ENCODE measurements at places on chromosomes 5 and 9. TPM values are rescaled to one million over a fixed set of nuclear protein-coding genes. Genes with fewer than 3 reads are reported as not detected.

BHMT2 gene
- polyA plus RNA-seq, result 18.4 TPM

ZBED3 gene
- polyA plus RNA-seq, result 4.3 TPM

MEIKIN gene
- 0.29 TPM for polyA plus RNA-seq

CAMK4 gene
- 1.0 TPM for polyA plus RNA-seq

LNPEP gene
- polyA plus RNA-seq, result 14.2 TPM

- DNase-seq, result no peak
These were observed 9.6 kb upstream of the IRGM start for GRCh38 chr5:150836703-150837102.

DNA sequence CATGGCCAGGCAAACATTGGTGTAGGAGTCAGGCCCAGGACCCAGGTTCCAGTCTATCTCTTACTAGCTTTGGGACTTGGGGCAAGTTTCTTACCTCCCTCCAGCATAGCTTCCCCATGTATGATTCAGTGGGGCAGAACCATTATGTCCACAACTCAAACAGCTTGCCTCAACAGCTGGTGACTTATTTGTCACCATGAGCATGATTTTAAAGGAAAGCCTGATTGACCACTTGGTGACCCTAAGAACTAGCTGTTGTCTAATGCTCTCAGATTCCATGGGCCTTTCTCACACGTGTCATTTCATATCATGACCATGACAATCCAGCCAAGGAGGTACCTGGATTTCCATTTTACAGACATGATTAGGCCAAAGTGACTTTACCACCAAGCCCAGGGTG, 126.4 kb downstream of the TTLL11 start:
- no peak for DNase-seq

DNA sequence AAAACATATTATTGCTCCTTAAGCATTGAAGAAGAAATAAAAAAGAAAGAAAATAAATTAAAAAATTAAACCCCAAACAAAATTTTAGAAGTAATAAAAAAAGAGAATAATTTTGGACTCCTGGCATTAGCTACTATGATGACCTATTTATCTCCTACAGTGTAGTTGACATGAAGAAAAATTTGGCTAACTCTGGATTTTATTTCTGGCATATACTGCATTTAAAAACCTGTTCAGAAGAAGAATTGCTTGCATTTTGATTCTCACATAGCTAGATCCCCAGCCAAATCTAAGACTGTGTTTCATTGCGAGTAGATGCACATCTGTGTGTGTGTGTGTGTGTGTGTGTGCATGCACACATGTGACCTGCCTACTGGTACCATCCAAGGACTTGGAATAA, 30.1 kb upstream of the GABRG2 start:
- no peak for DNase-seq

DNA sequence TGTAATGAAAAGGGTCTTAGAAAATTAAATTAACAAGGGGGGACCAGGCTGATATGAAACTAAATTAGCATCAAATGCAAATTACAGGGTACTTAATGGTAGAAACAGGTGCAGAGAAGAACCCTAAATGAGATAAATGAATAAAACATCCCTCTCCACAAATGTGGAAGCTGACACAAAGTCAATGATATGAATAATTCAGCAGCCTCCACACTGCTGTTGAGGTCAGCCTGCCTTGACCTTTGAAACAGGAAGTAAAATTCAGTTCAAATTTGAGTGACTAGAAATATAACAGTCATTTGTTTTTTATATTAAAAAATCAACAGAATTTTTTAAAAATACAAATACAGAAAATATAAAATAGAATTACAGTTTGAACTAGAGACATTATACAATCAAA, 40.0 kb downstream of the EBF1 start:
- no peak for DNase-seq

GRCh38 chr5:160471761-160472160, 50.1 kb downstream of the PTTG1 start:
- DNase-seq, result no peak

DNA sequence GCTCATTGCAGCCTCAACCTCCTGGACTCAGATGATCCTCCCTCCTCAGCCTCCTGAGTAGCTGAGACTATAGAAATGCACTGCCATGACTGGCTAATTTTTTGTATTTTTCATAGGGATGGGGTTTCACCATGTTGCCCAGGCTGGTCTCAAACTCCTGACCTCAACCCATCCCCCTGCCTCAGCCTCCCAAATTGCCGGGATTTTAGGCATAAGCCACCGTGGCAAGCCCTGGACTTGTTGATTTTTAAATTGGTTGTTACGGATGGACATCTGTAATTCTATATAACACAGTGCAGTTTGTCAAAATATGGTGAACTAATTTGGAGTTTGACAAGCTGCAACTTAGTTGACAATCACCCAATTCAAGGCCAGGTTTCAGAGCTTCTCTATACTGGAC, 22.7 kb downstream of the SNX18 start:
- no peak for DNase-seq

DNA sequence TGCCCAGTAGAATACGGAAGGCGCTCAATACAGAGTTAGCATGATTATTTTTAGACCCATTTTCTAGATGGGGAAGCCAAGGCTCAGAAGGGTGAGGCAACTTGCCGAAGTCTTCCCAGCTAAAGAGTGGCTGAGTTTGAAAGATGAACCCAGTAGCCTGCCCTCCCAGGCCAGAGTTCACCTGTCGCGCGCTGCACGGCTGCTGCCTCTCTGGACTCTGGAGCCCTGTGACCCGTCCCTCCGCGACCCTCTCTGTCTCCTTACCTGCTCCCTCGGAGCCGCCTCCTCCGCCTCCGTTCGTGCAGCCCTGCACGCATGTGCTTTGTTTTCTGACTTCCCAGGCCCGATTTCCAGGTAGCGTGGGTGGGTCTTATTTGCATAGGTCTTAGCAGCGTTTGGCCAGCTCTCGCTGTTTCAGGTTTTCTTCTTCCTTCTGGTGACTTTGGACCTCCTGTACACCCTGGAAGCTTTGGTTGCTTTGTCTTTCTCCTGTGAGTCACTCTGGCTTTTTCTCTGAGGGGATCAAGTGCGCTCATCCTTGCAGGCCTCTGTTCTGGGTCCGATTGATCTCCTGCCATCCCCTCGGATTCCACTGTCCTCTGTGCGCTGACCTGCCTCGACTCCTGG, at the start of gene RNF183:
RNF183 (minus strand) TSS at position 585 of the 627 bp plus-strand sequence. CDS start 5,192 bp downstream, outside the sequence.
- DNase-seq, result no peak

- no peak for DNase-seq
These were observed 117.7 kb downstream of the ZNF462 start for GRCh38 chr9:106980551-106981101.

DNA sequence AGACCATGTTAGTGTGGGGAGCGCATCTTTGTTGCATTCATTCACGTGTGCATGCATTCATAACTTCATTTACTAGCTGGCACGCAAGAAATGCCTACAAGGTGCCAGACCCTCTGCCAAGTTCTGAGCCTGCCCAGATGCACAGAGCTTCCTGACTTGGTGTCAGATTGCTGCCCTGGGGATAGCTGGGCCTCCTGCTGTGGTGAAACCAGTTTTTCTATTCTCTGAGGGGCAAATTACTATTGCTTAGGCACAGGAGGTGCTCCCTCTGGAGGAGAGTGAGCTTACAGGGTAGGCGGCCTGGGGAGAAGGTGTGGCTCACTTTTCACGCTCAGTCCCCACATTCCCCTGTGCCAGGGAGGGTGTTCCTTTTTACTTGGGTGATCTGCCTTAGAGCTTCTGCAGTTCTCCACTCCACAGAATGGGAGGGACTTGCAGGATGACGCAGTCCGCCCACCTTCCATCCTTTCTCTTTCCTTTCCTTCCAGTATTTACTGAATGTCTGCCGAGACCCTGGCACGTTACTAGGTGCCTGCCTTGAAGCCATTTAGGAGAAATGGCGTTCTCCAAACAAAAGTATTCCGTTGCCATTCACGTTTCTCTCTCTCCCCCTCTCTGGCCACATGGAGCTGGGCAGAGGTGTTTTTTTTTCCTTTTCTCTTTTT, 27.9 kb upstream of the CTNNA1 start:
- DNase-seq, result peak; percentile 26
